ENCODE measurements at places on chromosomes 5 and 9. TPM values are rescaled to one million over a fixed set of nuclear protein-coding genes. Genes with fewer than 3 reads are reported as not detected.

Gene FAM221B
- 0.10 TPM for total RNA-seq

Gene FBXL7
- total RNA-seq, result 6.3 TPM

- DNase-seq, result peak; percentile 67
Measured at GRCh38 chr9:69121155-69122081, 52.7 kb upstream of the TJP2 start.

DNA sequence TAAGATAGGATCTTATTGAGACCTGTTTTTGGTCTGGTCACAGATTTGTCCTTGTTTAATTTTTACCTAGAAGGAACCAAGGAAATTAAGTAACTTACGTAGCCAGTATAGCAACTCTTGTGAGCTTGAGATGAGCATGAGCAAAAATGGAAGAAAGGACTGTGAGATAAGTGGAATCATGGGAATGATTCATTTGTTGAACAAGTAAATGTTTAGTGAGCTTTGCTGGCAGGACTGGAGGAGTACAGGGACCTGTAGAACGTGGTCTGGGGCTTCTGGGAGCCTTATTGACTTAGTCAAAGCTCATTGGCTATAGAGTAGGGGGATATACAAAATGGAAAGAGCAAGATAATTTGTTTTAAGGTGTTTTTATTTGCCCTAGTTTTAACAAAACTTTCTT is 3.0 kb downstream of the RAD23B start:
- no peak for DNase-seq

GRCh38 chr9:127214421-127215267 is 49.9 kb upstream of the GARNL3 start:
- DNase-seq, result no peak

DNA sequence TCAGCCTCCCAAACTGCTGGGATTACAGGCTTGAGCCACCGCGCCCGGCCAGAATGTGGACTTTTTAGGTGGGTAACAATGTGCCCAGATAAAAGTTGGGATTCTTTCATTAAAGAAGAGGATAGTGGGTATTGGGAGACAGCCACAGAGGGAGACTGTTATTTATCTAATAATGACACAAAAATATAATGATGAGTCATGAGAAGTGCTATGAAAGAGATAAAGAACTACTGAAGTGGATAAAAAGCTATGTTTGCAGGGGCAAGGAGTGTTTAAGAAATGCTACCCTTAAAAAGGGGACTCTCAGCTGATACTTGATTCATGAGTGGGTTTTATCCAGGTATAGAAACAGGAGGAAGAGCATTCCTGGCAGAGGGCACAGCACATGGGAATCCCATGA is 143.6 kb upstream of the ERCC6L2 start:
- DNase-seq, result no peak

- no peak for DNase-seq
Measured at GRCh38 chr9:97510797-97511654, 9.6 kb downstream of the TMOD1 start.

DNA sequence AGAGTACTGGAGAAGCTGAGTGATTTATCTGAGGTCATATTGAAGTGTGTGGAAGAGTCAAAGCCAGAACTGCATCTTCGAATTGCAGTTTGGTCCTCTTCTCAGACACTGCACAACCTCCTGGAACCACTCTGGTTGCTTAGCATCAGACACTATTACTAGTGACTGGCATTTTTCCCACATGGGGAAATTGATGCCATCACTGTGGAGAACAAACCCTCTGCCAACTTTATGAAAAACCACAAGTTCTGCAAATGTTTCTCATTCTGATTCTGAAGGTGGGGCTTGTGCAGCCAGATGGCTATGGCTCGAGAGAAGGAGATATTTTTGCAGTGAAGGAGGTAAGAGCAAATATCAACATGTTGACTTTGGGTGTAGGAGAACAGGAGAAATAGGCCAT is 67.2 kb downstream of the KCTD16 start:
- no peak for DNase-seq

DNA sequence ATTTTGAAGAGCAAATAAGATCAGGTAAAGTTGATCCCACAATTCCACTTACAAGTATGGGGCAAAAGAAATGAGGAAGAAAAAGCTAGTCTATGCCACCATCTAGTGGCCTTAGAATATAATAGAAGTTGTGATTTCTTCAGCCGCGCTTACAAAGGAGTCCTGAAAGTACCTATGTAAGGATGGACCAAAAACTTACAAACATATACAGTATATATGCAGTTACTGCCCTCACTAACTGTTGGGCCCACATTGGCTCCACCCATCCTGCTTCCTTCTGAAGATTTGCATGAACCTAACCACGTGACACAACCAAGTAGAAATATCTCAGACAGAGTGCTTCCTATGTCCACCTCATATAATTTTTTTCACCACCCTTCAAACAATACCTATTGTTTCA is 11.7 kb upstream of the OR13D1 start:
- DNase-seq, result no peak

Gene CDX1
- total RNA-seq, result not detected

- DNase-seq, result no peak
Measured at GRCh38 chr5:118326481-118327045, 661.8 kb downstream of the DTWD2 start.

All from upper lobe of left lung (tissue), 6 donors.